ENCODE measurements at places on chromosomes 4 and X.

DNA sequence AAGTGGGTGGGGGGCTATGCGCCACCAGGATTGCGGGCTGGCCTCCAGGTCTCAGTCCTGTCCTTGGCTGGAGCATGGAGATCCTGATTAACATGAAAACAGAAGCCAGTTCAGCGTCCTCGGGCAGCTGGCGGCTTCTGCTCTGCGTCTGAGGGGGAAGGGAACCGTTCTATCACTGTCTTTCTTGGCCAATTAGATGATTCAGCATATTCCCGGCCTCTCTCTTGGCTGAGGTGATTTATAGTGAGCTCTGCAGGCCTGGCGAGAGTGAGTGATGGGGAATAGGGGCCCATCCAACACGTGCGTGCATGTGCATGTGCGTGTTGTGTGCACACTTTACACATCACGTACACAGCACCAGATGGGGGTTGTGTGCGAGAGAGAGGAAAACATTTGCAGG, 145.8 kb upstream of the ATP6AP2 start:
- DNase-seq = peak; percentile 39

GRCh38 chr4:177384856-177385397, 57.3 kb downstream of the AGA start:
- no peak for DNase-seq

DNA sequence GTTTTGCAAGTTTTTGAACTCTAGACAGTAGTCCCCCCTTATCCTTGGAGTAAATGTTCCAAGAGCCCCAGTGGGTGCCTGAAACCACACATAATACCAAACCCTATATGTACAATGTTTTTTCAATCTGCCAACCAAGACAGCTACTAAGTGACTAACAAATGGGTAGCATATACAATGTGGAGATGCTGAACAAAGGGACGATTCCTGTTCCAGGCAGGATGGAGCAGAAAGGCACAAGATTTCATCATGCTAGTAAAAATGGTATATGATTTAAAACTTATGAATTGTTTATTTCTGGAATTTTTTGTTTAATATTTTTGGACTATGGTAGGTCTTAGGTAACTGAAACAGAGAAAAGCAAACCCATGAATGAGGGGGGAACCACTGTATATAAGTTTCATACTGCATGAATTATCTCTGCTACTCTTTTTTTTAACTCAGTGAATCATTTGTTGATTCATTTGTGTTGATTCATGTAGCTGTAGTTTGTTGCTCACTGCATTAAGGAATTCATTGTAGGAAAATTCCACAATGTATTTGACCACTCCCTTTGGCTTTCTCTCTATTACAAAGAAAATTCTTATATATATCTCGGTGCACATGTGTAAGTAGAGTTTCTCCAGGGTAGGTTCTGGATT, 21.9 kb upstream of the ANXA3 start:
- peak; percentile 60 for DNase-seq

DNA sequence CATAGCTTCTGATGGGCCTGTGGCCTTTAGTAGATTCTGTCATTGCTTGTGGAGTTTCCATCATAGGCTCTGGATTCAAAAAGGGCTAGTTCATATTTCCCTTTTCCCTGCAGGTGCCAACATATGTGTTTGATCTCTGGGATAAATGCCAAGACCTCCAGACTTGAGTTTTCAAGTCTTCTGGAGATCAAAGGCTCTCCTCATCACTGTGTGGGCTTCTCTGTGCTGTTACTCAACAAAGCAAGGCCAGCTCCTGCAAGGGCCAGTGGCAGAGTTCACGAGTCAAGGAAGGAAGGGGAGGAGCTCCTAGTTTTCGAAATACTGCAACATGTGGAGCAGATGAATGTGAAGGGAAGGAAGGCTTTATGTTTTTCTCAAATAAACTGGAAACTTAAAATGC, 62.7 kb upstream of the SCML1 start:
- no peak for DNase-seq

DNA sequence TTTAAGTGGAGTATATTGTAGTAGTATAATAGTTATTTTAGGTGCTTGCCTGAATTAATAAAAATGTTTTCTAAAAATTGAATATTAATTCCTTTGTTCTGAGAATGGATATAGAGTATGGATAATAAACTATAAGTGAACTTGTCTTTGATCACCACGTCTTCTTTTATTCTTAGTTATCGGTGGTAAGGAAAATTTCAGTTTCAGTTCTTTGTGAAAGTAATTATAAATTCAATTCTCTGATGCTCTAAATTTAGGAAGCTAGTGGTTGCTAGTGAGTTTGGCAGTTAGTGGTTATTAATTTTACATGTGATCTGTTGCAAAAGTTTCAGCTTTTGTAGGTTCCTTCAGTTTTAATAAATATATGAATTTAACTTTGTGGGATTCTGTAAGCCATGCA, 30.8 kb downstream of the MRPL1 start:
- DNase-seq = no peak

GRCh38 chrX:98962996-98963395, 1447.1 kb downstream of the PCDH19 start:
- DNase-seq = no peak

- DNase-seq = peak; percentile 31
Observed at GRCh38 chrX:45344594-45344993, 143.9 kb upstream of the DIPK2B start.

DNA sequence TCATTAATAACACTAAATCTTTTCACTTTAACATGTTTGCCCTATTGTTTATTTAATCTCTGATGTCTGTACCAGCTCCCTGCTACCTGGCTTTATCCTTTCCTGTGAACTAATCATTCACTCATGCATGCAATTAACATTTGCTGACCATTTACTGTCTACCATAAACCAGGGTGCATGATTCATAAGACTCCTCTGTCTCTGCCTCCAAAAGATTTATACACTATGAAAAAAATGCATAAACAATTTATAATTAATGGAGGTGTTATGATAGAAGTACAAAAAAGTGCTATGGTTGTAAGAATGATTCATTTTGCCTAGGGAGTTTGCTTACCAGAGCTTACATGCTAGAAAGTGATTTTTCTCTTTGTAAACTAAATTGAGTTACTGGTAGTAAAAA, 24.5 kb upstream of the CPEB2 start:
- no peak for DNase-seq

GRCh38 chr4:87732033-87732765, 67.2 kb upstream of the IBSP start:
- no peak for DNase-seq

GRCh38 chr4:166662266-166662843, 571.9 kb downstream of the SPOCK3 start:
- no peak for DNase-seq

DNA sequence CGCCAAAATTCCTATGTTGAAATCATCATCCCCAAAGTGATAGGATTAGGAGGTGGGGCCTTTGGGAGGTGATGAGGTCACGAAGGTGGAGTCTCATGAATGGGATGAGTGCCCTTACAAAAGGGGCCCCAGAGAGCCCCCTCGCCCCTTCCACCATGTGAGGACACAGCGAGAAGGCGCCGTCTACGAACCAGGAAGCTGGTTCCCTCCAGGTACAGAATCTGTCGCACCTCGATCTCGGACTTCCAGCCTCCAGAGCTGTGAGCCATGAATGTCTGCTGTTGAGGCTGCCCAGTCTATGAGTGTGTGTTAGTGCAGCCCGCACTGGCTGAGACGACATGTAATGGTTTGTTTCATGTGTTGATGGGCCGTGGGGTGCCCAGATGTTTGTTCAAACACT, 60.3 kb downstream of the PRKX start:
- no peak for DNase-seq

- peak; percentile 42 for DNase-seq
Observed at GRCh38 chr4:88446124-88446523, 10.8 kb upstream of the HERC5 start.

GRCh38 chrX:74467656-74468055, 46.4 kb downstream of the SLC16A2 start:
- no peak for DNase-seq

DNA sequence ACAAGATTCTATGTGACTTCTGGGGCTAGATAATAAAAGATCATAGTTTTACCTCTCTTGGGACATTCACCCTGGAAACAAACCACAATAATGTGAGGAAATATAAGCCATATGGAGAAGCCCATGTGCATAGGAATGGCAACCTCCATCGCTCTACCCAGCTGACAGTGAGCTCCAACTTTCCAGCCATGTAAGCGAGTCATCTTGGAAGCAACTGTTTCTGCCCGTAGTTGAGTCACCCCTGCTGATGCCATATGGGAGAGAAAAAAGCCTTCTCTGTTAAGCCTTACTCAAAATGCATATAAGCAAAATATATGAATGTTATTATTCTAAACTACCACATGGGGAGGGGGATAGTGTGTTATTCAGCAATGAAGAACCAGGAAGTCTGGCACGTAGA, 31.4 kb upstream of the RELL1 start:
- DNase-seq = peak; percentile 69

GRCh38 chr4:180380733-180381132, 1862.5 kb upstream of the TENM3 start:
- peak; percentile 26 for DNase-seq

- peak; percentile 94 for DNase-seq
Observed at GRCh38 chr4:40992472-40993295, 221.7 kb downstream of the APBB2 start.

GRCh38 chr4:6391852-6392188, 80.6 kb downstream of the PPP2R2C start:
- no peak for DNase-seq

- DNase-seq = no peak
Observed at GRCh38 chr4:6869944-6870343, 39.7 kb upstream of the TBC1D14 start.

DNA sequence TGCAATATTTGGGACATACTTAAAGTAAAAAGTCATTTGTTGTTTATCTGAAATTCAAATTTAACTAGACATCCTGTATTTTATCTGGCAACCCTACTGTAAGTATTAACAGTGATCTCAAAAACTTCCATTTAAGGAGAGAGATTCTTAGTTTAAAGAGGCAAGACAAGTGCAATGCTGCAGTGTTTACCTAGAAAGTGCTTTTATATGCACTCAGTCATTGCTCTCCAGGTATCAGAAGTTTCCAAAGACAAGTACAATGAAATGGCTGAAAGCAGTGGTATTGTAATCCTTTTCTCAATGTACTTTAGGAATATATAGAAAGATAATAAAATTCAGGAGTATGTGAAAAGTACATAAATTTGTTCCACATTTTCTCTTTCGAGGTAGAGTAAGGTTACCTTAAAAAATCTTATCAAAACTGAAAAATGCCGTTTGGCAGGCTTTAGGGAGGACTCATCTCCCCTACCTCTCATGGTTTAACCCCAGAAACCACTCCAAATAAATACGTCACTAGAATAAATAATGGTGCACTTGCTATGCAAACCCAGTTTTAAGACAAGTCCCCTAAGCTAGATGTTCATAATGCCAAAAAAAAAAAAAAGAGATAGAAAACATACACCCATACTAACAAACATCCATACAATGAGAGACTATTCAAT, 45.7 kb downstream of the ELF2 start:
- DNase-seq = no peak

DNA sequence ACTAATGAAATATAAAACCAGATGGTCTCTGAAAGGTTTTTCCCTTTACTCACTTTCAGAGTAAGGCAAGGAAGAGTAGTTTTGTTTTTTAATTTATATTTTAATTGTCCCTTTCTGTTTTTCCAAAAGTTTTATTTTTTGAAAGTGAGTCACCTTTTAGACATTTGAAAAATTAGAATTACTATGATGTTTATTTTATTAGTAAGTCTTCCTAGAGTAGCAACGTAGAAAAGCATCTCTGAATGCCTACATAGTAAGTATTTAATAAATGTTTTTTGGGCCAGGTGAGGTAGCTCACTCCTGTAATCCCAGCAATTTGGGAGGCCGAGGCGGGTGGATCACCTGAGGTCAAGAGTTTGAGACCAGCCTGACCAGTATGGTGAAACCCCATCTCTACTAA, 51.1 kb downstream of the TET2 start:
- DNase-seq = peak; percentile 51

DNA sequence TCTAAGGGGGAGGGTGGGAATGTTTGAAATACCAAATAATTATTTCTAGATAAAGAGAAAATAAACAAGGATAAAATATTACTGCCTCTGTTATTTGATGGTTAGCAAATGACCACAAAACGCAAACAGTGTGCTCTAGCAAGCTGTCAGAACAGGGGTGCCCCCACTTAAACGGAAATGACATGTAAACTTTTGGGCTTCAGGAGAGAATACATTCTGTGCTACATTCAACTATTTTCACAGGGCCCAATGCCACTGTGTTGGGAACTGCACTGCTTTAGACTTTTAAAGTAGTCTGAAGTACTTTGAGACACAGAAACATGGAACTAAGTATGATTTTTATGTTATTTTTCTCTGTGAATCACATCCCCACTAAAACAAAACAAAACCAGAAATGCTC, 14.1 kb downstream of the CD40LG start:
- DNase-seq = no peak

Measured in iris pigment epithelial cell (primary cell).